Stimulated activated CD8-positive, alpha-beta memory T cell treated with anti-CD3 and anti-CD28 coated beads, Interleukin-7, amount 100 ng/mL, for 4 hours (primary cell): ENCODE measurements at places on chromosomes 4 and X.

DNA sequence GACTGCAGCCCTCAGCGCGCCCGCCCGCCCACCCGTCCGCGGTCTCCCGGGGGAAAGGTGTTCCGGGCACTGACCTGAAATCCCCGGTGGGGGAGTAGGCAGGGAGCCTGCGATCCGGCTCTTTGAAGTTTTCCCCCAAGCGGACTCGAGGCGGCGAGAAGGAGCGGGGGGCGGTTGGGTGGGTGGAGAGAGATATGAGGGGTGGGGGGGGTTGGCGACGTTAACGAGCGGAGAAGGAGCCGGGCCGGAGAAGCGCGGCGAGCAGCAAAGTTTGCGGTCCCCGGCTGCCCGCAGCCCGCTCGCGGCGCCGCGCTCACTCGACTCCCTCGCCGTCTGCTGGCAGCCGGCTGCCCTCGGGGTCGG, 636 bp downstream of the BCOR start:
- no peak for DNase-seq

DNA sequence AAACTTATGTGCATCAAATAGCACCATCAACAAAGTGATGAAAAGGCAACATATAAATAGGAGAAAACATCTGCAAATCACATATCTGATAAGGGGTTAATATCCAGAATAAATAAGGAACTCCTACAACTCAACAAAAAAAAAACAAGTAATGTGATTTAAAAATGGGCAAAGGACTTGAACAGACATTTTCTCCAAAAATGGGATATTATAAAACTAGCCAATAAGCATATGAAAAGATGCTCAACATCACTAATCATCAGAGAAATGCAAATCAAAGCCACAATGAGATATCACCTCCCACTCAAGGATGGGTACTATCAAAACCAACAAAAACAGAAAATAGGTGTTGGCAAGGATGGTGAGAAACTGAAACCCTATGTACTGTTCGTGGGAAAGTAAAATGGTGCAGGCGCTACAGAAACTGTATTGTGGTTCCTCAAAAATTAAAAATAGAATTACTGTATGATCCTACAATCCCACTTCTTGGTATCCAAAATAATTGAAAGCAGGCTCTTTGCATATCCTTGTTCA, 2.4 kb downstream of the DNAJB14 start:
- no peak for DNase-seq

DNA sequence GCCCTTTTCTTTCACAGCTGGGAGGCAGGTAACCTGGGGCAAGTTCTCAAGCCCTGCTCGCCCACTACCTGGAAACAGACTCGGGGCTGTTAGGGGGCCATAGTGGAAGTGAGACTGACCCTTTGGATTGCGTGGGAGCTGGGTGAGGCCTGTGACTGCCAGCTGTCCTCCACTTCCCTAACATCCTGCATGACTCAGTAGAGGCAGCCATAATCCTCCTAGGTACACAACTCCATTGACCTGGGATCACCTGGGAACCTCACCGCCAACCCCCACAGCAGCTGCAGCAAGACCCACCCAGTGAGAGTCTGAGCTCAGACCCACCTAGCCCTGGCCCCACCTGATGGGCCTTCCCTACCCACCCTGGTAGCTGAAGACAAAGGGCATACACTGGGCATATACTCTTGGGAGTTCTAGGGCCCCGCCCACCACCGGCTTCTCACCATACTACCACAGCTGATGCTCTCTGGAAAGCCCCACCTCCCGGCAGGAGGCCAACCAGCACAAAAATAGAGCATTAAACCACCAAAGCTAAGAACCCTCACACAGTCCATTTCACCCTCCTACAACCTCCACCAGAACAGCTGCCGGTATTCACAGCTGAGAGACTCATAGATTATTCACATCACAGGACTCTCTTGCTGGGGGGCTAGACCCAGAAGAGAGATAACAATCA, 61.1 kb upstream of the DCTD start:
- DNase-seq = no peak

DNA sequence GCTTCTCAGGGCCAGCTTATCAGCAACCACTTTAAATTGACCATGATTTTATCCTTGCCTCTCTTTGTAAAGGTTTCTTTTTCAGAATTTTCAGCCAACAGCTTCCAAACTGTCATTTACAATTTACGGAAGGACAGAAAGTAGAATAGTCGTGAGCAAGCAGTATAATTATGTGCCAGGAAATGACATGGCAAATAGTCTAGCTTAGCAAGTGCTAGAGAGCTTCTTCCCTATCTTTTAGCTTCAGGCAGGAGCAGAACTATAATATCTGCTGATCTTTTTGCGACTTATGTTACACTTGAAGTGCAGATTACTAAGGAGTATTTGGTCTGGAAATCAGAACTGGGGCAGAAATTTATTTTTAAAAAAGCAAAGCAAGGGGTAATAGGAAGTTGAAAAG, 123.0 kb upstream of the AP1S2 start:
- DNase-seq = no peak

DNA sequence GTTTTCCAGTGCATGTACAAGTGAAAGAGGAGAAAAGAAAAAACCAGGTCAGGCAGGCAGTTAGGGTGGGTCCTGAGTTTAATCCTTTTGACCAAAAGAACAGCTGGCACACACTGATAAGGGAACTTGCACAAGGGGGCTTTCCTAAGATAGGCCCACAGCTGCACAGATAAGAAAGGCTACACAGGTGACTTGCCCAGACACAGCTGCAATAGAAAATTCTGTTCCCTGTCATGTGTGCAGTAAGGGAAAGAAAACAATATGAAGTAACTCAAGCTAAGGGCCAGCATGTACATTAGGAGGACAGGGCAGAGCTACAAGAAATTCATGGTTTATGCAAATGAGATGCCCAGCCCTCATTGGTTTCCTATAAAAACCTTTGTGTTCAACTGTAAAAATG, 32.9 kb downstream of the LUZP4 start:
- no peak for DNase-seq
